ENCODE measurements at places on chromosomes 6 and 20.

DNA sequence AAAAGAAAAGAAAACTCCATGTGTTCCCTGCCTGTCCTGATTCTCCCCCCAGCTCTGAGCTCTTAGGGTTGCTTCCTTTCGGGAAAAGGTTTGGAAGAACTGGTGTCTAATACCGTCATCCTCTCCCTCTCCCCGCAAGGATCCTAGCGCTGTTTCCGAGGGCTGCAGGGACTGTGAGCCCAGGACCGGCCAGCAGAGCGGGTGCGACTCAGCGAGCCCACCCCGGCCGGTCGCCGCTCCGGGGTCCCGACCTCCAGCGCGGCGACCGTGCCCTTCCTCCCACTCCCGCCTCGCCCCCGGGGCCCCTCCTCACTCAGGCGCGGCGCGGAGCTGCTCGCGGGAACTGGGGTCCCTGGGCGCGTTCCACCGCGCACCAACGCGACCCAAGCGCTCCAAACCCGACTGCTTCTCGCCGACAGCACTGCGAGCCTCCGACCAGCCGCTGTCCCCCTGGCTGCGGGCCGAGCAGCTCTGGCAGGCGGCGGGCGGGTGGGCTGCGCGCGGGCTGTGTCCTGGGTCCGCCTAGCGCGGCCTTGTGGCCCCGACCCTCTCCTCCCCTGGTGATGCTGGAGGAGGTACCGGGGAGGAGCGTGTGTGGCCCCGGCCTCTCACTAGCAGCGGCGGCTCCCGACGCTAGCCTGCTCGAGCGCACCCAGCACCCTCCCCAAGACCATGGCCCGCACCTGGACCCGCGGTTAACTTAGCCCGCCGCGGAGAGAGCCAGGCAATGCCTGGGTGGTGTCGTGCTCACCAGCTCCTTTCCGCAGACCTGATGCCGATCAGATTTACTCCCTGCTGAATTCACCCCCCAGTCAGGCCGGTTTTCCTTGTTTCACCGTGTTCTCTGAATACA is at the start of gene PLA2G7:
PLA2G7 (minus strand) TSS at position 509 of the 853 bp plus-strand sequence. CDS start 12,484 bp downstream, outside the sequence.
- H3K27me3 ChIP-seq, result no peaks in the 10 kb centered on the region
- peak within 1 kb of the TSS; percentile 45 for H3K4me3 ChIP-seq
- no peak within 1 kb of the TSS for H3K27ac ChIP-seq
- H3K36me3 ChIP-seq, result no peaks in the 10 kb centered on the region
- H3K4me1 ChIP-seq, result no peaks in the 10 kb centered on the region

DNA sequence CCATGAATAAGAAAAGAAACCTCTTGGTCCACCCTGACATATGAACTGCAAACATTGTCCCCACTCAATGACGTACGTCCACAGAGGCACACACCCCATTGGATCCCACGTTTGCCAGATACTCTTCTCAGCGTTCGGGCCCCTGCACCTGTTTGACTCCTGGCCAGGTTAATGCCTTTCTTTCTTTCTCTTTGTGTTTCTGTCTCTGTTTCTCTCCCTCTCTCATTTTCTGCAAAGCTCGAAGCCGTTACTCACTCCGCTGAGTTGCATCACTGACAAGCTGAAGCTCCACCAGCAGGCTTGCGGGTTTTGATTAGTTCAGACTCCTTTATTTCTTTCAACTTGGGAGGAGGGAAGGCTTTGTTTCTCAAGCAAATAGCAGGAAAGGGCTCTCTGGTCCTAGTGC is 135.5 kb upstream of the SUPT3H start:
- no peak overlapping the region for H3K4me3 ChIP-seq
- H3K4me1 ChIP-seq, result no peaks in the 10 kb centered on the region
- no peaks in the 10 kb centered on the region for H3K27me3 ChIP-seq

DNA sequence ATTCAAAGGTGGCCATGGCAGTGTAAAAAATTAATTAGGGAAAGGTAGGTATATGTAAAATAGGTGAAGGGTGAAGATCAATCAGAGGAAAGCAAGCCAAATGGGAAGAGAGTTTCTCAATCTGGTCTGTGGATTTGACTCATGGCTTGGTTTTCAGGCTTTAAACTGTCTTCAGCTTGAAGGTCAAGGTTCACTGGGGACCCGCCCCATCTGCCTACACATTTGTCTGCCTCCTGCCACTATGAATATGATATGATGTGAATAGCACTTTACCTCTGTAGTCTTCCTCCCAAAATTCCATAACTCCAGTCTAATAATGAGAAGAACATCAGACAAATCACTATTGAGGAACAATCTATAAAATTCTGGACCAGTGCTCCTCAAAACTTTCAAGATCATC is 32.3 kb upstream of the THEMIS start:
- no peaks in the 10 kb centered on the region for H3K36me3 ChIP-seq
- no peaks in the 10 kb centered on the region for H3K4me1 ChIP-seq
- H3K27ac ChIP-seq, result no peak overlapping the region
- H3K27me3 ChIP-seq, result no peaks in the 10 kb centered on the region

DNA sequence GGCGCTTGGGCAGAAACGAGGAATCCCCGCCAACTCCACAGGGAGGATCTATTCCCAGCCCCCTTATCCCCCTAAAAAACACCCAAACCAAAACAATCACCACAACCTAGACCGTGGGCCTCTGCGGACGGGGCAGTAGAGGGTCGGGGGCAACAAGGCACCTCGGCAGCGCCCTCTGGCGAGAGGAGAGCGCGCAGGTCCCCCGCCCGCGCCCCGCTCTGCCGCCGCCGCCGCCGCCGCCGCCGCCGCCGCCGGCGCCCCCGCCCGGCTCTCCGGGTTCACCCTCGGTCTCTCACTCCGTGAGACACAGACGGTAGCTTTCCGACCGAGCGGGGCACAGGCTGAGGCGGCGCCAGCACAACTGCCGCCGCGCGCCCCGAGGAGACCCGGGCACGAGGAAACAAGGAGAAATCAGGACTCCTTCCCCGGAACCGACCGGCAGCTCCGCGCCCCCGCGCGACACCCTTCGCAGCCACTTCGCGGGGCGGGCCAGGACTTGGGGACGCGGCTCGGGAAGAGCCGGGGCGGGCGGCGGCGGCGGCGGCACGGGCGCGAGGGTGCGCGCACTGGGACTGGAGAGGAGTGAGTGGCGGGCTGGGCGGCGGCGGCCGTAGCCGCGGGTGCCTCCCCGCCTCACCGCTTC is at the start of gene SLC35F1:
SLC35F1 (plus strand) TSS at position 307 of the 643 bp plus-strand sequence.
- peak; percentile 59 for DNase-seq
- H3K36me3 ChIP-seq, result no peaks in the 10 kb centered on the region
- H3K4me1 ChIP-seq, result no peaks in the 10 kb centered on the region

GRCh38 chr6:147911686-147912085 is 403.2 kb downstream of the SAMD5 start:
- DNase-seq, result no peak
- H3K36me3 ChIP-seq, result no peaks in the 10 kb centered on the region
- H3K27ac ChIP-seq, result no peak overlapping the region
- no peaks in the 10 kb centered on the region for H3K27me3 ChIP-seq
